NCI-H524 (cell line): ENCODE measurements at places on chromosomes 7 and 10.

- DNase-seq: no peak
These were observed 18.4 kb downstream of the TSPAN14 start for GRCh38 chr10:80472234-80473095.

GRCh38 chr10:11334436-11334835 lies 277.0 kb downstream of the USP6NL start:
- no peak for DNase-seq

- no peak for DNase-seq
These were observed 234.3 kb upstream of the TEX47 start for GRCh38 chr7:89029864-89030263.

DNA sequence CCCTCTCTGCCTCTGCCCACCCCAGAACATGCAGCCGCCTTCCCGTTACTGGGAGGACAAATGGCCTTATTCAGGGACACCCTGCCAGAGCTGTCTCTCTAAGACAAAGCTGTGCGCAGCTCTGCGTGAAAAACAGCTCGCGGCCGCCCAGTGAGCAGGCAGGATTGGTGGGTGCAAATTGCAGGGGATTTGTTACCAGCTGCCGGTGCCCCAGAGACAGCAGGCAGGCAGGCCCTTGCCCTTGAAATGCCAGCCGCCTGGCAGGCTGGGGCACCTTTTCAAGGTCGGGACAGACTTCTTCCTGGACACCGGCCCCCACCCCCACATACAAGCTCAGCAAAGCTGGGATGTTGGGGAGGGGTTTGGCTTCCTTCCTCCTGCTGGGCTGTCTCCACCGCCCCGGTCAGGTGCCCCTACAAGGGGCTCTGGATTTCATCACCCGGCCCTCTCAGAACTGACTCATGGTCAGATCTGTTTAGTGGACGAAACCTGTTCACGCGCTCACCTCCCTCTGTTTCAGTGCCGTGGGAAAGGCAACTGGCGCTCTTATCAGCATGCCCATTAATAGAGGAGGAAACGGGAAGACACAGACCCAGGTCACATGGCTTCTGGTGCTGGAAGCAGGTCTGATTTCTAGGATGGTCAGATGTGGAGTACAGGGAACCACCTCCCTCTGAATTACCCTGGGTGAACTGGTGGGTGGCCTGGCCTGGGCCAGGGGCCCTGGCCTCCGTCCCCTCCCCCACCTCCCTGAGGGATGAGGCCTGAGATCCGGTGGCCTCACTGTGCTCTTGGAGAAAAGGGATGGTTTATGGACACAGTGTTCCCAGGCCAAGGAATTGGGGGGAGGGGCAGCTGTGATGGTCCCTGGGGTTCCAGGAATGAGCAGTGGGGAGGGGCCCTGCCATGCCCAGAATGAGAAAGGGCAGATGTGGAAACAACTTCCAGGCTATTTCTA lies 123.9 kb upstream of the PPIF start:
- DNase-seq: no peak

- no peak for DNase-seq
These were observed 809.4 kb downstream of the TYW1 start for GRCh38 chr7:67805921-67806471.

DNA sequence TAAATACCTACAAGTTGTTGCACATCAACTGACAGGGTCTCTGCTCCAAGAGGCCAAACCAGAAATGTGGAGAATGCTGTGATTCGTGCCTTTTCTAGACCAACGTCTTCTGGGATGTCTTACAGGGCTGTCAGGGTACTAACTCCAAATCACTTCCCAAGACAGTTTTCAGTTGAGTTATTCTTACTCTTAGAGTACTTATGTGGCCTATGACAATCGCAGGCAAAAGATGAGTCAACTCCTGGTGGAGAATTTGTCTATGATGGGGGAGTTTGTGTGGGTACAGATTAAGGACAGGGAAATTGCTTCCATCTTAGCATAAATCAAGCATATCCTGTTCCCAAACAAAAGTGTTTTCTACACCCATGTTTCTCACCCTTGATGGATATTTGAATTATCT lies 734.8 kb downstream of the TNS3 start:
- DNase-seq: no peak

GRCh38 chr7:37118004-37118403 lies 330.7 kb downstream of the ELMO1 start:
- no peak for DNase-seq

DNA sequence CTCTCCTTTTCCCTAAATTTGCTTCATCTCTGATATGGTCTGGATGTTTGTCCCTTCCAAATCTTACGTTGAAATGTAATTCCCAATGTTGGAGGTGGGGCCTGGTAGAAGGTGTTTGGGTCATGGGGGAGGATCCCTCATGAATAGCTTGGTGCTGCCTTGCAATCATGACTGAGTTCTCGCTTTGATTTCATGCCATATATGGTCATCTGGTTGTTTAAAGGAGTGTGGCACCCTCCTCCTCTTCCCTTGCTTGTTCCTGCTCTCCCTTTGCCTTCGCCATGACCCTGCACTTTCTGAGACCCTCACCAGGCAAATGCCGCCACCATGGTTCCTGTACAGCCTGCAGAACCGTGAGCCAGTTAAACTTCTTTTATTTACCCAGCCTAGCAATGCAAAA lies 14.5 kb downstream of the NOBOX start:
- no peak for DNase-seq

DNA sequence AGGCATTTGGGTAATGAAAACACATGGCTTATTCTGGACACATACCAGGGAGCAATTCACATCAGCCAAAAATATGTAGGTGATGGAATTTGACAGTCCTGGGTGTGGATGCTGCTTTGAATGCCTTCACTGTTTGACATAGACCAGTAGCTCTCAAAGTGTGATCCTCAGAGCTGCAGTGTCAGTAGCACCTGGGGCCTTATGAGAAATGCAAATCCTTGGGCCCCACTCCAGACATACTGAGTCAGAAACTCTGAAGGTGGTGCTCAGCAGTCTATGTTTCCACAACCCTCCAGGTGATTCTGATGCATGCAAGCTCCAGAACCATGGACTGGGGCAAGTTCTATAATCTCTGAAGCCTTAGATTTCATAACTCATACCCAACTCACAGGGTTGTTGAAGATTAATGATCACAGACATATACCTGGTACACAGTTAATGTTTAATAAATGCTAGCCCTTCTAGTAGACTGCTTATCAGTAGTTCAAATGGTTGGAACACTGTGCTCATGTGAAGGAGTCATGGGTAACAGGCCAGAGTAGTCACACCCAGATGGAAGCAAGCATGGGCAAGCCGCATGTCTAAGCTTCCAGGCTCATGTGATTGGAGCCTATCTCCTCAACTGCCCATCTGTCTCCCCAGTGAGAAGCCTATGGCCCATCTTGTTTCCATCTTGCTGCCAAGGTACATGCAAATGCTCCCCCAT lies 715.7 kb downstream of the GRID1 start:
- no peak for DNase-seq

DNA sequence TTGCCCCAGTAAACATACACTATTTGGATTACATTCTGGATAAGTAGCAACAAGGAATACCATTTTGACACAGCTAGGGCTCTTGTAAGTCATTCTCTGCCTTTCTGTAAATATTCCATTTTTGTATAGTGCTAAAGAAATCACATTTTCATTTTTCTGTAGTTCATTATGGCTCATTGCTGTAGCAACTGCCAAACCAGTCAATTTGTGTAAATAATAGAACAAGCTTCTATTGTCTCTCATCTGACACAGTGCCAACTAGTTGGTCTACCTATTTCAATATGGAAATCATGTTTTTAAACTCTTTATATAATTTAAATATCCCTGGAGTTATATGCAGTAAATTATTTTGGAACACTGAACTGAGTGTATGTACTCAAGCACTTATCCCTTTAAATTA lies 193.7 kb downstream of the RELN start:
- DNase-seq: no peak

DNA sequence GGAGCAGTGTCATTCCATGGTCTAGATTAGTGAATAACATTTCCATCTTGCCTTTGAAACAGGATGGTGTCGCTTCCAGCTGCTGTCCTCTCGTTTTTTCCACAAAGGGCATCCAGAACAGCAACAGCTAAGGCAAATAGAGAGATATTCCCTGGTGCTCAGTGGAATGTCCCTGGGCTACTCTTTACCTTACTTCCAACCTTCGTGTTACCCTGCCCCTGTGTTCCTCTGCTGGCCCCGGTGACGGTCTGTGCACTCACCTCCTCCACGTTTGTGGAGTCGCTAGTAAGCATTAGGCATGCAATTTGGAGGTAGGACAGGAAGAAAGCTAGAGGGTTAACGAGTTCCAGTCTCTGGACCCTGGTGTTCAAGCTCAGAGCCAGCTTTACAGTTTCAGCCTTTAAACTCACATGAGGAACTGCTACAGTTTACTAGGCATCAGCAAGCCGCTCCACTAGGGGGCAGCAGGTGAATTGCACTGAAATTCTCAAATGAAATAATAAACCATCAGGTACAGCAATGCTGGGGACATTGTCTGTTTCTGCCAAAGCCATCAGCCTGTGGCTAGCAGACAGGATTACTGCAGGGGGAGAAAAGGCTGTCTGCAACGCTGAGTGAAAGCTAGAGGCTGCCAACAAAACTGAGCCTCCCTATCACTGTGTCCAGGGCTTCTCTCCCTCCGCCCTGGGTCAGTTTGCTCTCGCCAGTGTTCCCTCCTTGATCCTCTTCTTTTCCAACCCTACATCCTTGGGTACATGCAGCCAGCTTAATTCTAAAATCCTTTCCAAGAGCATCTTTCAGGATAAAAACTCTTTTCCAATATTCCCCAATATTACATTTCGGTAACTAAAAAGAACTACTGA lies 9.0 kb downstream of the MRPL32 start:
- DNase-seq: peak; percentile 71

- DNase-seq: no peak
These were observed 959 bp upstream of the ATRNL1 start for GRCh38 chr10:115092258-115092554.

GRCh38 chr7:80883154-80884025 lies 35.5 kb downstream of the SEMA3C start:
- DNase-seq: no peak

GRCh38 chr7:115146148-115146547 lies 224.3 kb downstream of the MDFIC start:
- no peak for DNase-seq

- DNase-seq: no peak
These were observed 7.0 kb upstream of the GARIN1A start for GRCh38 chr7:128665057-128665456.

GRCh38 chr10:95833042-95833610 lies 74.6 kb upstream of the CC2D2B start:
- DNase-seq: no peak

DNA sequence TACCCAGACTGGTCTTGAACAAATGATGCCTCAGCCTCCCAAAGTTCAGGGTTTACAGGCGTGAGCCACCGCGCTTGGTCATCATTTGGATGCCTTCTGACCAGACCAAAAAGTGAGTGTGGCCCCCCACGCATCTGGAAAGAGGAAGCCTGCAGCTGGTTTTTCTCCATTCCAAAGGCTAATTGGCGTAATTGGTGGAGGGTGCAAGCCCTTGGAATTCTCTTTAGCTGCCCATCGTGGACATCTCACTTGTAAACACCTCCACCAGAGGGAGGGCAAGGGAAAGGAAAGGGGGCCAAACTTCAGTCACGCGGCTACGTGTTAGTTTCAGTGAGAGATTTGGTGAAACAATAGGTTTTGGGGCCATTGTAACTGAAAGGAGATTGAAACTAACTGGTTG lies 4.1 kb upstream of the ARHGAP21 start:
- DNase-seq: no peak

DNA sequence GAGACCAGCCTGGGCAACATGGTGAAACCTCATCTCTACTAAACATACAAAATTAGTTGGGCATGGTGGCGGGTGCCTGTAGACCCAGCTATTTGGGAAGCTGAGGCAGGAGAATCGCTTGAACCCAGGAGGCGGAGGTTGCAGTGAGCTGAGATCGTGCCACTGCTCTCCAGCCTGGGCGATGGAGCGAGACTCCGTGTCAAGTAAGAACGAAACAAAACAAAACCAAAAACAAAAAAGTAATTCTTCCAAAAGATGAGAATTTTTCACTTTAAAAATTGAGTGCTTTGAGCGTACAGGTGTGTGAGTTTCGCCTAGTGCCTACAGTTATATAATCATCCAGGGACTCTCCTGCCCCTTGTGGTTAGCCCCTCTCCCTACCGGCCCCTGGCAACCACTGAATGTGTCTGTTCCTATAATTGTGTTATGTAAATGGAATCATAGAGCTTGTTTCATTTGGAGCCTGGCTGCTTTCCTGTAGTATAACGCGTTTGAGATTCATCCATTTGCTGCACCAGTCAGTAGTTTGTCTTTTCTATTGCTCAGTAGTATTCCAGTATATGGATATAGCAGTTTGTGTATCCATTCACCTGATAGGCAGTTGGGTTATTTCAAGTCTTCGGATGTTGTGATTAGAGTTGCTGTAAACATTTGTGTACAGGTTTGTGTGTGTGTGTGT lies 80.0 kb downstream of the RBM33 start:
- no peak for DNase-seq

- no peak for DNase-seq
These were observed 686 bp upstream of the MIOS start for GRCh38 chr7:7565746-7566650.
